Activated naive CD4-positive, alpha-beta T cell treated with anti-CD3 and anti-CD28 coated beads, Interleukin-2, amount 10 ng/mL, durations not matched to agents 5 hours and 36 hours (primary cell): ENCODE measurements at places on chromosomes 13 and 19. TPM values are rescaled to one million over a fixed set of nuclear protein-coding genes. Genes with fewer than 3 reads are reported as not detected.

The C19orf33 gene
- not detected for total RNA-seq

The ZNF221 gene
- 1.2 TPM for total RNA-seq

The TTC9B gene
- total RNA-seq, result not detected

The RFPL4A gene
- total RNA-seq, result not detected

The IGFL3 gene
- total RNA-seq, result not detected

The ZNF426 gene
- total RNA-seq, result 16.5 TPM
